KG1 (cell line): ENCODE measurements at places on chromosomes 6 and 20.

GRCh38 chr20:62536871-62537401 is 61.1 kb upstream of the GATA5 start:
- no peak for DNase-seq

DNA sequence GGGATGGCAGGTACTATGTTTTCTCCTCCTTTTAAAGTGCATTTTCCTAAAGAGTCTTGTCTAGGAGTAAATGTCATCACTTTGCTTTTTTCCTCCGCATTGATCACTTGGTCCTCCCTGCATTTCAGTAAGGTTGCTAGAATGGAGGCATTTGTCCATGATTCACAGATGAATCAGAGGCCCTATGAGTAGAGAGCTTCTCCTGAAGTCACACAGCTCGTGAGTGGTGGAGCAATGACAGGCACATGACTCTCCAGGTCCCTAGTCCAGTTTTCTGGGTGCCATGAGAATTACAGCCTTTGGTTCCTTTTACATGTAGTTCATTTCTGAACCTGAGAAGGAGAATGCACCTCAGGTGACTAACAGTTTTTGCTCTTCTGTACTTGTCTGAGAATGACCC is 50.5 kb downstream of the HLA-A start:
- DNase-seq, result no peak

DNA sequence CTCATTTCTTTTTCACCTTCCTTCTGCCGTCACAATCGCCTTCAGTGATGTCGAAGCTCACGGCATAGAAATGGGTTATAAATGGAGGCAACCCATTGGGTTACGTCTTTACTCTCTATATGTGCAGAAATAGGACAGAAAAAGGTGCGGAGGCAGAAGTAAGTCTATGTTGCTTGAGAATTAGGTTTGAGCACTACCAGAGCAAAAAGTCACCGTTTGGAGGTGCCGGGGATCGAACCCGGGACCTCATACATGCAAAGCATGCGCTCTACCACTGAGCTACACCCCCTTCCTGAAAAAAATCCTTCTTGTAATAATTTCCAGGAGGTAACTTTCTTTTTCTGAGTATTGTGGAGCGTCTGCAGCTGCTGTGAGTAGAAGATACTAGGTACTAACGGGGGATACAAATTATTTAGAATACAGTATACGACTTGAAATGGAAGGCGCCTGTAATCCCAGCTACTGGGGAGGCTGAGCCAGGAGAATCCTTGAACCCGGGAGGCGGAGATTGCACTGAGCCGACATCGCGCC is 134.2 kb downstream of the TRIM27 start:
- DNase-seq, result peak; percentile 71

DNA sequence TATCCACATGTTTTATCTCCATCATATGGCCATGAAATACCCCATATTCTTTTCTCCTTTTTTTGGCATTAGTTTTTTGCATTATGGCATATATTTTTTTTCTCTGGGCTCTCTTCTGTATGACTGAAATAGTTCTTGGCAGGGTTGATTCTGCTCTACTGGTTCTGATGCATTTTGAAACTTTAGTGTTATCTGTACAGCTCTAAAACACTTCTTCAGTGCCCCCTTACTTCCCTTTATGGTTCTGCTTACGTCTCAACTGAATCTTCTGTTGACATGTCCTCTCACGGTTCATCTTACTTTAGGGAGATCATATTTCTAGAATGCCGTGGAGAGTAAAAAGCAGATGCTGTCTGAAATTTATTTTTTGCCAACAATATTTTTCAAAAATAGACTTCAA is 23.2 kb upstream of the TXNDC5 start:
- no peak for DNase-seq

- DNase-seq, result peak; percentile 53
Observed at GRCh38 chr6:139290787-139291311, 949 bp downstream of the TXLNB start.

DNA sequence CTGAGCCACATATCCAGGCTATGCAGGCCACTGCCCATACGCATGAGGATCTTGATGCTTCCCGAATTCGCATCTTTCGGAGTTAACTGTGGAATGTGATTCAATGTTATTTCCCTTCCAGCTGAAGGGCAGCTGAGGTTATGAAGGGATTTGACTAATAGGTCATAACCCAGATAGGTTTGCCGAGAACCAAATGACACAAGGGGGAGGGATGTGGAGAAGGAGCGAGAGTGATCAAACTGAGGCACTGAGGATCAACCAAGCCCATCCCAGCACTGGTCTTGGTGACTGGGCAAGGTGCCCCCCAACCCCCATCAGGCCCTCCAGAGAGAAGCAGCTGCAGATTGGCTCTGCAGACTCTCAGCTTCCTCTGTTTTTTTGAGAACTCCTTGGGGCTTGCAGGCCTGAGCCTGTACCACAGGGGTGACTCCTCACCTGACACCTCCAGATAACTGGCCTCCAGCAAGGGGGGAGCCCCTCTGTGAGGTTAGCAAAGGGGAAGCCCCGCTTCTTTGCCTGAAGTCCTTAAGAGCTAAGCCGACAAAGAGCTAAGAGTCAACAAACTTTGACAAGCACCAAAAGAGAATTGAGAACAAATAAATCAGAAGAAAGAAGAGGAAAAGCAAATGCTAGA is 185.9 kb downstream of the PDE7B start:
- no peak for DNase-seq

GRCh38 chr6:73612611-73613010 is 41.2 kb downstream of the SLC17A5 start:
- no peak for DNase-seq

DNA sequence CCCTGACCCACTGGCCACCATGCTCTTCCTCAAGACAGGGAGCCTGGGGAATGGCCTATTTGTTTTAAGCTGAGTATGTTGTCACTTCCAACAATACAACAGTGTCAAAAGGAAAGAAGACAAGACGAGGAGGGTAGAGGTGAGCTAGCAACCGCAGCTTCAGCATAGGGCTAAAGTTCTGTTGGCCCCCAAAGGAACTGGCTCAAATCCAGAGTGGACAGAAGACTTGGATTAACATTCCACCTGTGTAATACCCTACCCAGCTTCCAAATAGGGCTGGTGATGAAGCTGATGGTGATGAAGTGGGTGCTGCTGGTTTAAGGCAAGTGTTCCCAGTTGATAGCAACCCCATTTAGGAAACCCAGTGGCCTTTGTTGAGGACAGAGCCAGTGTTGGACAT is 31.7 kb upstream of the KCNK5 start:
- DNase-seq, result no peak

DNA sequence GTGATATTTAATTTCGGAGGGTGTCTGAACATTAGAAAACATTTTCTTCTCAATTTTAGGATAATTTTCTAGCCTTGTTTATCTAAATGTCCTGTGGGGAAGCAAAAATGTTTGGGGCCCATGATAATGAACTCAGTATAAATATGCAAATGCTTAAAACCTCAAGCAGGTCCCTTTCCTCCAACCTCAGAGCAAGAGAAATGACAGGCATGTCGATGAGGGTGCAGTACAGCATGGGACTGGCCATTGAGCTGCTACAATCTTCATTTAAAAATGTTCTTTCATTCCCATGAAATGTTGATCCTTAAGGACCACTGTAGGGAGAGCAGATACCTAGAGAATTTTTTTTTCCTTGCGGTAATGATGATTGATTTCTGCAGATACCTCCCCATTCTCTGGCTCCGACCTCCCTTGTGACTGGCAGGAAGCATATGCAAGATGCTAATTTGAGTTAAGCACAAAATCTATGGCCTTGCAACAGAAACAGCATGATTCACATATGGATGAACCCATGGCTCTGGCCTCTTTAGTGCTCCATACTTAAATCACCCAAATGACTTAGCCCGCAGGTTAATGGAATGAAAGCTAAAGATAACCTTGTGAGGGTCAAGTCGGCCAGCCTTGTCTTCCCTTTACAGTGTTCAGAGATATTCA is 243.3 kb downstream of the SOX4 start:
- DNase-seq, result peak; percentile 25

DNA sequence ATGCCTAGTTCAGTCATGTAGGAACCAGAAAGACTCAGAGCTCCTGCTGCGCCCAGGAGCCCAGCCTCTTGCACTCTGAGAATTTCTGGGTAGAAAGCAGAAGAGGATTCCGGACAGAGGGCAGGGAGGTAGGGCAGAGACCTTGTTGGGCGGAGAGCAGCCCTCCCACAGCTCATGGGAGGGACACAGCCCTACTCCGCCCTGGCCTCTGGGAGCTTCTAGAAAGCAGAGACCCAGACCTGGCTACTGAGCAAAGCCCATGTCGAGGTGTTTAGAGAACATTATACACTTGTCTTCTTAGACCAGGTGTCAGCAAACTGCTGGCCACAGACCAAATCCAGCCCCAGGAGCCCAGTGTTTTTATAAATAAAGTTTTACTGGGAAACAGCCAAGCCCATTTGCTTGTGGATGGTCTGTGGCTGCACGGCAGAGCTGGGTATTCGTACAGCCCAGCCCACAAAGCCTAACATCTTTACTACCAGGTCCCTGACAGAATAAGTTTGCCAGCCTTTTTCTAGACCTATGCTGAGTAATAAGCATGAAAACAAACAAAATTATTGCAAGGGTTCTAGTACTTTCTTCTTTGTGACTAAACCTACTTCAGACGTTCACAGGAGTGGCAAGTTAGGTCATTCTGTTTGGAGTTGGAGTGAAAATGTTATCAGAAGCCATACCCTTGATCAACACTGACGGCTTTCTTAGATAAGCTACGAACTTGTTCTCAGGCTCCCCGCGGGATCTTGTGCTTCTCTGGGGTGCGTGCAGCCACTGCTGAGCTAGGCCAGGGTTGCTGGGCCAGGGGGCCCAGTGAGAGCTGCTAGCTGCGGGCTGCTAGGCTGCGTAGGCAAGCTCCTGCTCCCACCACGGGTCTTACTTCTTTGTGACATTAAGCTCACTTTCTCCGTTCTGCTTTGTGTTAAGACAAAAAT is 235.1 kb upstream of the FOXQ1 start:
- no peak for DNase-seq

DNA sequence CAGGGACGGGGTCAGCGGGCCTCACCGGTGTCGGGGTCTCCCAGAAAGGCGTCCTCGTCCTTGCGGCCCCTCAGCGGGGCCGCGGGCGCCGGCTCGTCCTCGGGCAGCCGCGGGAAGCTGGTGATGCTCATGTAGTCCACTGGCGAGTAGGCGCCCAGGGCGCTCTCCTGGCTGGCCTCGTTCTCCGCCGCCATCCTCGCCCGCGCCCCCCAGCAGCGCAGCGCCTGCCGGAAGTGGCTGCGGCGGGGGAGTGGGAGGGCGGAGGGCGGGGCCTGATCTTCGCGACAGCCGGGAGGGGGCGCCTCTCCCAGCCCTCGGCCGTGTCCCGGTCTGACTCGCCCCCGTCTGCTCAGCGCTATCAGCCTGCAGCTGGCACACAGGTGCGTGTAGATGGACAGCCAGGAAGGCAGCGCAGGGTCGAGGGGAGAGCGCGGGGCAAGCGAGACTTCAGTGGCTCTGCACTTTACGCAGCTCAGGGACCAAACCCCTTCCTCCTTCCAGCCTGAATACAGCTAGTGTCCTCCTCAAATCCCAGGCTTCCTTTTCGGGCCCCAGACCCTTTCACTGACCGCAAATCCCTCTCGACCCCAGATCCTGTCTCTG is at the start of gene GGT7:
Gene GGT7, minus strand, starts transcription at position 235 of the 603 bp plus-strand sequence. Its CDS starts 41 bp downstream, at position 194.
- peak; percentile 9 for DNase-seq

DNA sequence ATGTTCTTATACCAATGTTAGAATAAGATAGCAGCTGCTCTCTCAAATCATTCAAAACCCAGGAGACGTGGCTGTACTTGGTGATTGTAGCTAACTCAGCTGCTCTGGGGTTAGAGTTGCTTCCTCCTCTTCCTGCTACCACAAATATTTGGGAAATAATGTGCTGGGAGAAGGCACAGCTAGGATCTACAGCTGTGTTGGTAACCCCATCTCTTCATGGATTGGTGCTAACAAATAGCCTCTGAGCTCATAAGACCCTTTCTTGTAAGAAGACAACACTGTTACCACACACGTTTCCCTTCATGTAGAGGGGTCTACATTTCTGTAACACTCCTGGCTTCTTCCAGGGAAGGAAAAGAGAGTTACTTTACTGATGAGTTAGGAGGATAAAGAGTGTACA is 911.0 kb upstream of the CITED2 start:
- no peak for DNase-seq

- no peak for DNase-seq
Observed at GRCh38 chr6:148967541-148967956, 220.7 kb downstream of the UST start.

DNA sequence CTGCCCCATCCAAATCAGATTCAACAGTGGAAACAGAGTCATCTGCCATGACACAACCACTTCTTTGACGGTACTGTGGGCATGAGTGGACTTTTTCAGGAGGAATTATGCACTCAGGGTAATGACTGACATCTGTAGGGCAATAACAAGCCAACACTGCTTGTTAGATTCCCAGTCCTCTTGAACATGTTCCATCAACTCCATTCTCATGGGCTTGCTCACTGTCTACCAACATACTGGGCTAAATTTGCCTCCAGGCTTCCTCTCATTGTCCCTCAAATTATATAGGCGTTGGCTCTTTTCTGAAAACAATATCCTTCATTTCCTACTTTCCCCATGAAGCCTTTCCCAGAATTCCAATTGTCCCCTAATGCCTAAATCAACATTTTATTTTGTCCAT is 43.1 kb downstream of the ANKEF1 start:
- no peak for DNase-seq

DNA sequence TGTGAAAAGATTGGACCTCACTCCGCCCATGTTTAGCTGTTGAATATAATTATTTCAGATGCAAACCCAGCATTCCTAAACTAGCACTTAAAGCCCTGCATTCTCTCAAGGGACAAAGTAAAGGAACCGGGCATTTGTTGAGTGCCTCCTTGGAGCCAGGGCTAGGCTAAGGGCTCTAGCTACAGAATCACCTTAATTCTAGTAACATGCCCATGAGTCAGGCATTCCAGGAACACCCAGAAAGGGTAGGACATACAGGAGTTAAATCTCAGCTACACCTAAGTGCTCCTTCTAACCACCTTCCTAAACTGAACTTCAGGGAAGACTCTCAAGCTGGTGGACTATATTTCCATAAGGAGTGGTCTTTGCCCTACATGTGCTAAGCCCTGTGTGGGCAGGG is 89.4 kb downstream of the SLC24A3 start:
- DNase-seq, result no peak

DNA sequence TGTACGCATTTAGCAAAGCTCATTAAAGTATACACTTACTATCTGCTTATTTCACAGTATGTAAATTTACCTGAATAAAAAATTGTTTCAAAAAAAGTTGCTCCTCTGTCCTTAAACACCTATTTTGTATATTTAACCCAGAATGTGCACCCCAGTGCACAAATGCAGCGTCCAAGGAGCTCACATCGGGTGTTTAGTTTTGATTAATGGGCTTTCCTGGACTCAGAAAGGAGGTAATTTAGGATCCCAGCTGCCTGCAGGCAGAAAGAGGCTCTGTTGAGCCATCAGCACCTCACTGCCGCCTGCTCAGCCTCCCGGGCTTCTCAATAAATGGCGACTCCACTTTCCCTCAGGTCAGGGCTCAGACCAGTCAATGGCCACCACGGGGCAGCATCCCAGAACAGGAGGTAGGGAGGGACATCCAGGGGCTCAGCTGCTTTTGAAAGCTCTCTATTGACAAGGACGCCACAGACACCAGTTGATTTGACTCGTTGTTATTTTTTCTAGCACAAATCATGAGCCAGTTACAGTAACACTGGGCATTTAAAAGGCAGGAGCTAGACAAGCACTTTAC is 70.2 kb upstream of the TBC1D7 start:
- no peak for DNase-seq
